ENCODE measurements at places on chromosomes 6 and 20.

DNA sequence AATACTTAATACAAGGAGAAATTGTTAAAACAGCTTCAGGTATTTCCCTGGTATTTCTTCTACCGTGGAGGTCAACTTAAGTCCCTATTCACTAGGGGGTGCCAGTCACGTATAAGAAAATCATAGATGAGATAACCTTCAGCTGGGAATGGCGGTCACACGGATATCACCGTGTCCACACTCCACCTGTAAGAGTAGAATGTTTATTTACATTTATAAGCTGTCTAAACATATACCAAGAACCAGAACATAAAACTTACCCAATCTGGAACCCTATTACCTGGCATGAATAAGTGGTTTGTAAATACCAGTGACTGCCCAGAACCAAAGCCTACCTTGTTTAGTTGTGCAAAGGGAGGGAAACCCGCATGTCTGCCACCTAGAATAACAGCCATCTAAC is 1.9 kb upstream of the ELOVL4 start:
- DNase-seq = no peak

DNA sequence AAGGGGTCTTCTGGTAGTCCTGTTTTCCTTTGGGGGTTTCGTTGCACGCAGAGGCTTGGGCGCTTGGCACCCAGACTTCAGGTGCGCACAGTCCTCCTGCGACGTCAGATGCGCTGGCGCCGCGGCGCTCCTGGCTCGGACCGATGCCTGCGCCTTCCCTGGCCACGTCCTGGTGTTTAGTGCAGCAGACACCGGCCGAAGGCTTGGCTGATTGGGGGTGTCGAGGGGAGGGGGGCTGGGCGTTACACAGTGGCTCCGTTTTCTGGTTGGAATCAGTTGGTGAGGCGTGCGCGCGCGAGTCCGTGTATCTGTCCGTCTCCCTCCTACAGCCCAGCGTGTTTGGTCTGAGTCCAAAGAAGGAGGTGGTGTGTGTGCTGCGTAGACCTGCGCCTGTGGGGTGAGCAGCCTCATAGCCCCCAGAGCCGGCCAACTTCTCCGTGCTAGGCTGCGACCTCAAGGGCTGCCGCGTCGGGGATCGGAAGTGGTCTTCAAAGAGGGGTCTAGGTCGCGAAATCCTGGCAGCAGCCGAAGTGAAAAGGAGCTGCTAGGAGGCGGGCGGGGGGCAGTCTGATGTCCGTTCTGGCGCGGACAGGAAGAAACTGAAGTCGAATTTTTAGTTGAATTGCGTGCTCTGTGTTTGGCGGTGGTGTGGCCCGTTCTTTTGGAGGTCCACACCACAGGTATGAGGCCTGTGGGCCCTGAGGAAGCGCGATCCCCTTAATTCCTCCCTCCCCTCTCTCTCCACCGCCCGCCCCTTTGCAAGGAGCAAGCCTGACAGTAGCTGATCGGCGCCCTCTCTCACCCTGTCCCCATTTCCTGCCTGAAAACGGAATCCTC is 1.5 kb downstream of the SYNDIG1 start:
- DNase-seq = no peak

DNA sequence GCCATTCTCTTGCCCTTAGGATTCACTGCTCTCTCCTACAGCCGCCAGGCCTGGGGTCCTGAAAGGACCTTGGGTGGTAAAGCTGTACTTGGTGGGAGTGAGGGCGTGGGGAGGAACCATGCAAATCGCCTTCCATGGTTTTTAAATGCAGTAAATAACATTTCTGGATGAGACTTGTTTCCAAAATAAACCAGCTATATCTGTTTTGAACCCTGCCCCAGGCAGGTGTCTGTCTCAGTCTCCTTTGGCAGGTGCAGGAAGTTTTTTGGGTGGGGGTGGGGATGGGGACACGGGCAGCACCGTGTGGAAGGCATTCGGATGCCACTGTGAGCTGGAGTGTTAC is 14.3 kb downstream of the ITPA start:
- no peak for DNase-seq

DNA sequence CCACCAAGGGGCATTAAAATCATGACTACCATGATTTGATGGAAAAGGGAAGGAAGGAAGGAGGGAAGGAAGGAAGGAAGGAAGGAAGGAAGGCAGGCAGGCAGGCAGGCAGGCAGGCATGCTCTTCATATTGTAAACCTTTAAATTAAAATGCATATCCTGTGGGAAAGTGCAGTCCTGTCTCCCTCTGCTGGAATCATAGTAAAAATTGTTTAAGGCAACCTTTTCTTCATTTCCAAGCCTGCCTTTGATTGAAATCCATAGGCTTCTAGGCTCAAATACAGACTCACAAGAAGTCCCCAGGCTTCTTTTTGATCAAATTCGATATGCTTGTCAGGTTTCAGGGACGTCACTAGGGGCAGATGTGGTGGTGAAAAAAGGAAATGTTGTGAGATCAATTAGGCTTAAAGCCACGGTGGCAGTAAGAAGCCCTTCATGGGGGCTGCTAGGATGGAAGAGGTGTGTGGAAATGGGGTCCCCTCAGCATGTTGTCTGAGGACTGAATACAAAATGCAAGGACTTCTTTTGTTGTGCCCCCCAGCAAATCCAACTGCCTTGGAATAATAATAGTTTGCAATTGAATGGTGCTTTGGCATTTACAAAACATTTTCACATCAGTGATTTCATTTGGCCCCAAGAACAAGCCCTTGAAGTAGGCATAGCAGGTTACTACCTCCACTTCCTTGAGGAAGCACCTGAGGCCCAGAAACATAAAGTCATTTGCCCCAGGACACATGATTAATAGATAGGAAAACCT is 25.6 kb upstream of the GABRR1 start:
- no peak for DNase-seq

GRCh38 chr6:14720411-14721102 is 525.3 kb upstream of the JARID2 start:
- DNase-seq = no peak

GRCh38 chr20:49569411-49570115 is 1.6 kb upstream of the PTGIS start:
- no peak for DNase-seq

DNA sequence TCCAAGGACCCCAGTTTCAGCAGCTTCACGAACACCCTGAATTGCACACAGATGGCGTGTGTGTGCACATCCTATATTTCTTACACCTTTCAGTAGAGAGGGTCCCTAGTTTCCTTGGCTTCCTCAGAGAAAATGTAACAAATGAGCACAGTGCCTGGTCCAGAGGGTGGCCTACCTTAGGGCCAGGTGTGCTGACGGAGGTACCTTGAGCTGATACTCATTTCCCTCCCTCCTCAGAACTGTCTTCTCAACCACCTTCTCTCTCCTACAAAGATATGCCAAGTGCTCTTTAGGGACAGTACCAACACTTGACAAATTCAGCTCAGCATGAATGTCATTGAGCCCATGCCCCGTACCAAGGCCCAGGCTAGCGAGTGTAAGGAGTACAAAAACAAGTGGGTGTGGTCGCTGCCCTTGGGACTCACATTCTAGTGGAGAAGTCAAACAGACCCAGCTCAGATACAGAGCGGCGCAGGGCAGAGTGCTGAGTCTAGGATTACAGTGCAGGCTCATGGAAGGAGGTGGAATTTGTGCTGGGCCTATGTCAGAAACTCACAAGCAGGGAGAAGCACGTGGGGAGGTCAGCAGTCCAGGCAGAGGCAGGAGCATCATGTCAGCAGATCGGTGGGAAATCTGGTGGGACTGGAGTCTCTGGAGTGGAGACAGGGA is 9.6 kb upstream of the BPHL start:
- DNase-seq = no peak

- DNase-seq = no peak
These were observed 215.9 kb downstream of the TAF4 start for GRCh38 chr20:61849822-61850221.

DNA sequence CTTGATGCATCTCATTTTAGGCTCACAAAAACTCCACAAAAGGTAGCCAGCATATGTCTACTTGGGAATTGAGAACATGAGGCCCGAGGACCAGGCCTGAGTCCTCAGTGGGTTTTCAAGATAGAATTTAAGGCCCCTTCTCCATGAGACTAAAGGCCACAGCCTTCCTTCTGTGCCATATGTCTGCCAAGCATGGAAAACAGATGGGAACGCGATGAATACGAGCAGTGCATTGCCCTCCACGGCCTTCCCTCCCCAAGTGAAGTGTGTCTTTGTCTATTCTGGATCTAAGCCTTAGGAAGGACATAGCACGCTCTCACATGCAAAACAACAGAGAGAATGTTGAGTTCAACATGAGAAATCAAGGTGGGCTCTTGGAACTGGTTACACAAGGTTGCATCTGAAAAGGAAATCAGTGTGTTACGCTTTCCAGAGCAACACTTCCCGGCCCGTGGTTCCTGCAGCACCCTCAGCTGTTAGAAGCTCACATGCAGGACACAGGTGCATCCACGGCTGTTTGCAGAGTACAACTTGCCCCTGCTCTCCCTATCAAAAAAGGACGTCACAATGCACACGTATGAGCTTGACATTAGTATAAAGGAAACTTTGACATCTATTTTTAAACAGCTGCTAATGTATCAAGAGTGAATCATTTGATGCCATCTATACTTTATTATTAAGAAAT is 229.9 kb downstream of the NRN1 start:
- no peak for DNase-seq

DNA sequence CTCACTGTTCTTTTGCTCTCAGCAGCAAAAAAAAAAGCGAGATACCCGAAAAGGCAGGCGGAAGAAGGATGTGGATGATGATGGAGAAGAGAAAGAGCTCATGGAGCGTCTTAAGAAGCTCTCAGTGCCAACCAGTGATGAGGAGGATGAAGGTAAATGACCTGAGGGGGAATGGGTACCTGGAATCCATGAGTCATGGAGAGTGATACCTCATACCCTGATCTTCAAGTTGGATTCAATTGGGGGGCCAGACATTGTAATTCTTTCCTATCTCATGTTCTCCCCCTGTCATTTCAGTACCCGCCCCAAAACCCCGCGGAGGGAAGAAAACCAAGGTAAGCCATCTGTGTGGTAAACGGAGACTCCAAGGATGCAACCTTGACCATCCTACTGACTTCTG is 6.8 kb downstream of the ABCF1 start:
- no peak for DNase-seq

- DNase-seq = no peak
These were observed 245.0 kb downstream of the TTLL2 start for GRCh38 chr6:167569879-167570278.

DNA sequence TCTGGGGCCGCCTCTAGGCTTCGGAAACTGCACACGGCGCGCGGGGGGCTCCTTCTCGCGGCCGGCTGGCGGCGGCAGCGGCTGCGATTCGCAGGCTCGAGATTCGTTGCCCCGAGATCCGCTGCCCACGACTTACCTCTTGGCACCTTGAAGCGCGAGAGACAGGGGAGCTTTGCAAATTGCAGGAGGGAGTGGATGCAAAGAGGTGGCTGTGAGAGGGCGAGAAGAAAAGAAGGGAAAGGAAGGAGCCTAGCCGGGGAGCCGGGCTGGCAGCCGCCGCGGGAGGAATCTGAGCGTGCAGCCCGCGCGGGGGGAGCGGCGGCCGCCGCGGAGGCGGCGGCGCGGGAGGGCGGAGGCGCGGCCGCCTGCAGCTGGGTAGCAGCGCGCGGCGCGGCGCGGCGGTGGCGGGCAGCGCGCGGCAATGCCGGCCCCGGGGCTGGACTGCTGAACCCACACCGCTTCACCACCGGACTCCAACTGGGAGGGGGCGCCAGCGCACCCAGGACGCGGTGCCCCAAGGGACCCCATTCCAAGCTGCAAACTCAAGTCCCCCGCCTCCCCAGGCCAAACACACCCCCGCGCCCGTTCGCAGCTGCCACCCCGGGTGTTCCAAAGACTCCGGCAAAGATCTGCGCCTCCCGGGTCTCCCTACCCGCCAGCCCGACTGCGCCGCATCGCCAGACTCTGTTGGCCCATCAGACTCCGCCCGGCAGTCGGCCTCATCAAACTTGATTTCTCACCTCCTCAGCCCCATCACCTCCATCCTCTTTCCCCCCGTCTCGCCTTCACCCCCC is 44.2 kb upstream of the SUPT3H start:
- DNase-seq = peak; percentile 46

DNA sequence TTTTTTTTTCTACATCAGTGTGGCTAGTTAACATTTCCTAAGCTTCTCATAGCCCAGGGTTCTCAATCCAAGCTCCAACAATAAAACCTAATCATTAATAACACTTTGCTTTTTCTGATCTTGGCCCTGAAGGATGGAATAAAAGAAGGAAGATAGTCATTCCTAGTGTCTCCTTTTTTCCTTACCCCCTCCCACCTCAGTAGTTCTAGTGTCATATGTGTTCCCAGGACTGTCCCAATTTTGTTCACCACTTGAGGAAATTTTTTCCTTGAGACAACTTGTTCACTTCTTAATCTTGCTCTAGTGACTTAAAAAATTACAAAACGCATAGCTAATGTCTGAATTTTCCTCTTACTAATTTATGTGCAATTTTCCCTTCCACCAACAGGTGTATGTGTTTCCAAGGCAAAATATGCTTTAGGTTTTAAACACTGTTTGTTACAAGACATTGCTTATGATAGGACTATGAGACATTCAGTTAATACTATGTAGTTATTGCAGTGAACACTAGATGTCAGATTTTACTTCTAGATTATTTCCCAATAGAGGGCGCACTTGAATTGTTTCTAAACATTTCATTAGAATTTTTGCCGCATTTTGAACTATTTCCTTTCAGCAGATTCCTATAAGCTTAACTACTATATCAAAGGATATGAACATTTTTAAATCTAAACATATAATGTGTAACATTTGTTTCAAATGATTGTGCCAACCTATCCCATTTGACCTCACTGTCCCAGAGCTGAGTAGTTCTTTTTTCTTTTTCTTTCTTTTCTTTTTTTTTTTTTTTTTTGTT is 18.5 kb upstream of the C6orf141 start:
- DNase-seq = no peak

All from stimulated activated CD8-positive, alpha-beta memory T cell treated with anti-CD3 and anti-CD28 coated beads, Interleukin-15, amount 100 ng/mL, for 48 hours (primary cell).